Large intestine (tissue), 12 donors: ENCODE measurements at places on chromosomes 12 and 14.

- no peak for DNase-seq
Observed at GRCh38 chr12:89984846-89985245, 276.2 kb upstream of the ATP2B1 start.

- no peak for DNase-seq
Observed at GRCh38 chr12:112598626-112599025, 179.9 kb downstream of the PTPN11 start.

- DNase-seq: peak; percentile 42
Observed at GRCh38 chr14:95290871-95291431, 28.8 kb downstream of the CLMN start.

- no peak for DNase-seq
Observed at GRCh38 chr12:31819427-31819826, 90.6 kb upstream of the AMN1 start.

GRCh38 chr14:63647696-63648410, 6.2 kb upstream of the WDR89 start:
- DNase-seq: no peak

DNA sequence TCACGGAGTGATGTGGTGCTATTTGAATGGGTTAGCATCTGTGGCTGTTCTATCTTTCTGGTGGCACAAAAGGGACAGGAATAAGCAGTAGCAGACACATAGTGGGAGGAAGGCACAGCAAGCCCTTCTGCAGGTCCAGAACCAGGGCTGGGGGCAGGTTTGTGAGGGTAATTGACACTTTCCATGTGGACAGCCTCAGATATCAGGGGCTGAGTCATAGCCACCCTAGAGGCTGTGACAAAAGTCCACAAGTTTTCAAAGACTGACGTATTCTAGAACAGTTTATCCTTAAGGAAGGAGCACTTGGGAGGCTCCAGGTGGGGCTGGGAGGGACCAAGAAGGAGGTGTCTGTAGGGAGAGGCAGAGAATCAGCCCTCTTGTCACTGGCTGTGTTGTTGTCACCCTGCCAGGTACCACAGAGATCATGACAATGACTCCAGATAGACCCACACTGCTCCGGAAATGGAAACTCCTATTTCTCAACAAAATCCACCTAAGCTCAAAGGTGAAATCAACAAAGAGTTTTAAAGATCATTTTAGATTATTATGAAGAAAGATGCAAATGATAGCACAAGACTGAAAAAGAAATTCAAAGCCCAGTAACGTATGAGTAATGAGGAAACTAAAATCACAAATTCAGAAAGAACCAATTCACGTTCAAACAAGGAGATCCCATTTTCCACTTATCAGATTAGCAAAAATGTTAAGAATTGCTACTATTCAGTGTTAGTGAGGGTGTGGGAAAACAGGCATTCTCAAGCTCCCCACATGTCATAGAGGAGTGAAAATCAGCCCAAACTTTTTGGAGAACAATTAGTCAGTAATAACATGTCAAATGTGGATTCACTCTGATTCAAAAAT, 48.3 kb downstream of the NFKBIA start:
- peak; percentile 95 for DNase-seq

- peak; percentile 58 for DNase-seq
Observed at GRCh38 chr14:88075269-88075981, 70.5 kb downstream of the GPR65 start.

DNA sequence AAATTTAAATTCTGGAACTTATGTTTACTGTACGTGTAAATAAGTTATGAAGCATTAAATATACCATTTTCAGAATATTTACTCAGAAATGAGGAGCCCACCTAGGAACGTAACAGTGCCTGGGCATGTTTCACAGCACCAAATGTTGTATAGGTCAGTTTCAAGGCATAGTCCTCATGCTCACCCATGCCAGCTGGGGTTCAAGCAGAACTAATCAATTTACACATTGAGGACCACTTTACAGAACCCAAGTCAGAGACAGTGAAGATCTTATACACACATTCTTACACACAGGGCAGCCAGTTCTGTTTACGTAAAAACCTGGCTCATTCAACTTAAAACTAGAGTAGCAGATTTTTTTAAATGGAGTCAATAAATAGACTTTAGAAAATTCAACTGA, 2.0 kb downstream of the KICS2 start:
- no peak for DNase-seq

GRCh38 chr12:75784591-75784990, 247.0 kb downstream of the PHLDA1 start:
- peak; percentile 20 for DNase-seq

- no peak for DNase-seq
Observed at GRCh38 chr12:93745286-93745685, 68.1 kb downstream of the CRADD start.

DNA sequence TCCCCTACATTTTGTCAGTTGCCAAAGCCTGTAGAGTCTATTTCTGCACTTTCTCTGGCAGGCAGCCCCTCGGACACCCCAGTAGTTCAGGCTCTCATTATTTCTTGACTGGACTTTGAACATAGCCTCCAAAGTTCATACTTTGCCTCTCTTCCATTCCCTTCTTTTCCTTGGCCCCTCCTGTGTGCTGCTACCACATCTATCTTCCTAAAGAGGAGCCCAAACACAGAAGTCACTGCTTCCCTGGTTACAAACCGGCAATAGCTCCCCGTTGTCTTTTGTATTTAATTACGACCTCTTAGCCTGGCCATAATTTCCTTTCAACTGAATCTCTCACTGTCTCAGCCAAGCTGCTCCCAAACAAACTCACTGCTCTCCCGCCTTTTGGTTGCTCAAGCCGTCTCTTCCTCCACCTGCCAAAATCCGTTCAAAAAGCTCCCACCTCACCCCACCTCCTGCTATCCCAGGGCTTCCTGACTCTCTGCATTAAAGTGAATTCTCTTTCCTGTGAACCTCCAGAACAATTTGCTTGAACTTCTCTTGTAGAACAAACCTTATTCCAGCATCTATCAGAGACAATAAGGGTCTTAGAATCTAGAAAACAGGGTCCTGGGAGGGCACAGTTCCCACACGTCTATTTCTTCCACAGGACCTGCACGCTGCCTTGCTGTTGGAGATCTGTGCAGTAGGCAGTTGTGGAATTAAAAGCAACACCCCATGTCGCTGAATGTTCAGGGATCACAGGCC, 46.9 kb downstream of the PRMT8 start:
- no peak for DNase-seq

DNA sequence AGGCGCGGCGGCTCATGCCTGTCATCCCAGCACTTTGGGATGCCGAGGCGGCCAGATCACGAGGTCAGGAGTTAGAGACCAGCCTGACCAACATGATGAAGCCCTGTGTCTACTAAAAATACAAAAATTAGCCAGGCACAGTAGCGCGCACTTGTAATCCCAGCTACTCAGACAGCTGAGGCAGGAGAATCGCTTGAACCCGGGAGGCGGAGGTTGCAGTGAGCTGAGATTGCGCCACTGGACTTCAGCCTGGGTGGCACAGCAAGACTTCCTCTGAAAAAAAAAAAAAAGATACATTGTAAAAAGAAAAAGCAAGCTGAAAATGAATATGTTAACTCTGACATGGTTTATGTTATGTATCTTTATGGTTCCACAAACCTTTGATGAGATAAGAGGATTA, 33.6 kb downstream of the RPGRIP1 start:
- peak; percentile 26 for DNase-seq

- DNase-seq: no peak
Observed at GRCh38 chr14:33413381-33413780, 474.7 kb downstream of the NPAS3 start.

DNA sequence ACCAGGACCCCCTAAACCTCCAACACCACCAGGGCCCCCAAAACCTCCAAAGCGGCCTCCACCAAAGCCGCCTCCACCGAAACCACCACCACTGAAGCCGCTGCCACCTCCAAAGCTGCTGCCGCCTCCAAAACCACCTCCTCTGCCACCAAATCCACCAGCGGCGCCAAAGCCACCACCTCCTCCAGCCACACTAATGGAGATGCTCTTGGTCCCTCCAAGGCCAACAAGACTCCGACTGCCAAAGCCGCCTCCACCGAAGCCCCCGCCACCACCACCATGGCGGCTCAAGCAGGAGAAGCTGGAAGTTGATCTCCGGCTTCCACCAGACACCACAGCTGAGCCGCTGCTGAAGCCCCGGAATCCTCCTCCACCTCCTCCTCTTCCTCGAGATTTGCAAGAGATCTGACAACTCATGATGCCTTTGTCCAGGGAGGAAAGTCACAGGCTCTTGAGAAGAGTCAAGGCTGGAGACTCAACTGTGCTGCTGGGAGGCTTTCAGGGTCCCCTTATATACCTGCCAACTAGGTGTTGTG, at the start of gene KRT2:
Gene KRT2, minus strand, starts transcription at position 486 of the 536 bp plus-strand sequence. Its CDS starts 69 bp downstream, at position 417.
- no peak for DNase-seq

DNA sequence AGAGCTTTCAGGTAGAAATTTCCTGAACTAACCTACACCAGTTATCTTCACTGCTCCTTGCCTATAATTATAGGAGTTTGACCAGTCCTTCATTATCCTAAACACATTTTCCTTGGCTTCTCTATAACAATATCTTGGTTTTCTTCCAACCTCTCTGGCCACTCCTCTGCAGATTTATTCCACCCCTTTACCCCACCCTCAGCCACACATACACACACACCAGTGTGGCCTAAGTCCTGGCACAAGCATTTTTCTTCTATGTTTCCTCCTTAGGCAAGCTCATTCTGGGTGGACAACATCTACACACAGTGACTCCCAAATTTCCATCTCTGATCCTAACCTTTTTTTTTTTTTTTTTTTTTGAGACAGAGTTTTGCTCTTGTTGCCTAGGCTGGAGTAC, 25.1 kb downstream of the CDK17 start:
- no peak for DNase-seq

- no peak for DNase-seq
Observed at GRCh38 chr14:72932893-72933292, 6.6 kb downstream of the DCAF4 start.

GRCh38 chr14:21023817-21024584, 860 bp downstream of the NDRG2 start:
- no peak for DNase-seq
